ENCODE measurements at places on chromosomes 3 and 15.

DNA sequence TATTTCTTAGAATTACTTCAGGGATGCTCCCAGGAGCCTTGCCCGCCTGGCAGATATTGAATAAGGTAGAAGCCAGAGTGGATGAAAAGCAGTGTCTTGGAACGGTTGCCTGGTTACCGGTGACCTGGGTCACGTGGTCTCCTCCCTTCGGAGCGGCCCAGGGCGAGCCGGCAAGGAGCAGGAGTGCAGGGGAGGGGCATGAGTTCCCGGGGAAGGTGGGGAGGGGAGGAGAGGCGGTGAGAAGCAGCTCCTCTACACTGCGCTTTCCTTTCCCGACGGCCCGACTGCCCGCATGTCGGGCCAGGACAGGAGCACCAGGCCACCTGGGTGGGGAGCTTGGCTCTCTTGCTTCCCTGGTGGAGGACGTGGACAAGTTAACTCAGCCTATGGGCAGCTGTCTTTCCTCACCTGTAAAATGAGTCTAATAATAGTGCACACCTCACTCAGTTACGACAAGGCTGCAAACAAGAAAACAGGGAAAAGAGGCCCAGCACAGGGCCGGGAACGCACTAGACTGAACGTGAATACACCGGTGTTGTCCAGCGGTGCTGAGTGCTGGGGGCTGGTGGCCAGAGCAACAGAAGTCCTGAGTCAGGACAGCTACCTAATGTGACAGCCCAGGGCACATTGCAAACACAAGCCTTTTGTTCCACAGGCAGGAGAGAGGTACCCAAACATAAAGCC is 198.3 kb downstream of the ADAMTS9 start:
- no peak for DNase-seq

DNA sequence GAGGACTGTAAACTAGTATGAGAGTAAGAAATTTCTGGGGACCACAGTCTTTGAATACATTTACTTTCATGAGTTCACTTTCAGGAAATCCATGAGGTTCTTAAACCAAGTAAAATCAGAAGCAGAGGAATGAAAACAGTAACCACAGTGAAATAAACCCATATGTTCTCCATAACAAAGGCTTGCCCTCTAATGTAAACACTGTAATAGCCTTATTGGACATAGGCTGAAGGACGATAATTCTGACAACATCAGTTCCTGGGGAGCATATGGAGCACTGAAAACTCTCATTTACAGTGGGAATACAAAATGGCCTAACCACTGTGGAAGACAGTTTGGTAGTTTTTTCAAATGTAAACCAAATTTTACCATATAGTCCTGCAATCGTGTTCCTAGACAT is 965.8 kb downstream of the NSUN3 start:
- no peak for DNase-seq

GRCh38 chr3:146493221-146493620 is 23.9 kb upstream of the PLSCR2 start:
- DNase-seq = no peak

DNA sequence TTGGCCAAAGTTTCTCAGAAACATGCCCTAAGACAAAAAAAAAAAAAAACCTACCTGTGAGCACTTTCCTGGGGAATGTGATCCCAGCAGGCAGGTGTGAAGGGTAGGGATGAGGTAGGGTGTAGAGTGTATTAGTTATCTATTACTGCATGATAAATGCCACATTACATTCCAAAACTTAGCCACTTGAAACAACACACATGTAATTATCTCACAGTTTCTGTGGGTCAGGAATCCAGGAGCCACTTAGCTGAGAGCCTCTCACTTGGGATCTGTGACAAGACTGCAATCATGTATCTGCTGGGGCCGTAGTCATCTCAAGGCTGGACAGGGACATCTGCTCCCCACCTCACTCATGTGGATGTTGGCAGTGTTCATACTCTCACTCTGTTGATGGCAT is 18.9 kb upstream of the FBN1 start:
- no peak for DNase-seq

- DNase-seq = no peak
These were observed 267.2 kb downstream of the MFSD1 start for GRCh38 chr3:159069091-159069490.

DNA sequence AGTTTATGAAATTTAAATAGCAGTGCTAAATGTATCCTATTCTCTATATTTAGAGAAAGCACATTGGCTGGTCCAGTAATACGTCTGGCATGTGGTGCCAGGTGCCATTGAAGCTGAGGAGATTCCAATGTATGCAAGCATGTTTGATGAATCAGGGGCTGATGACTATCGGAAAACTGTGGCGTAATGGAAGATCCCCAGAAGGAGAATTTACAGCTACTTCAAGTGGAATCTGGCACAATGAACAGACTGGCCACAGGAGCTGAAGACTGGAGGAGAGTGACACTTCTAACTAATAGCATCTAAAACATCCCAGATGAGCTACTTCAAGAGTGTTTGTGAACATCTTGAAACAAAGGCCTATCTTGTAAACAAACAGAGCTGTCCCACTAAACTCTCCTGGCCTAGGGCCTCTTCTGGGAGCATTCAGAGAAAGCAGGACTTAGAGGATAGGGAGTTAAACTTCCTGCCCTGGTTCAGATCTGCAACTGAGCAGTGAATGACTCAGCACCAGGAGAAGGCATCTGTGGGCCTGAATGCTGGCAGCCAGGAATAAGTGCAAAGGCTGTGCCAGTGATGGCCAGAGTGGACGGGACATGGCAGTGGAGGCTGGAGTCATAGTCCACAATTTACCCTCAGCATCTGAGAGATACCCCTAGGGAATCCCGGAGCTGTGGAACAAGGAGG is 15.2 kb upstream of the ACTC1 start:
- peak; percentile 97 for DNase-seq

DNA sequence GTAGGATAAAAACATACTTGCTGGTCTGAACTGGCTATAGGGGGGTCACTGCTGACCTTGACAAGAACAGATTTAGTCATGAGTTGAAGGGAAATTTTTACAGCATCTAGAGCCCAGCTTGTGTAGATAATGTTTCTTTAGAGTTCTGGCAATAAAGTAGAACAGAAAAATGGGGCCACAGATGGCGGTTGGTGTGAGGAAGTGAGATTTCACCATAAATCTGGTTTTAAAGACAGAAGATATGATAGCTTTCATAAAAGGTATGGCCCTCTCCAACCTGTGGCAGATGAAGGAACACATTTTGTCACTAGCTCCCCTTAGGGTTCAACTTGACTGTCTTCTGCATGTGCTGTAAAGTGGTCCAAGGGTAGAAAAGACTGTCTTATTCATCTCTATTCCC is 24.3 kb upstream of the IMPDH2 start:
- no peak for DNase-seq

DNA sequence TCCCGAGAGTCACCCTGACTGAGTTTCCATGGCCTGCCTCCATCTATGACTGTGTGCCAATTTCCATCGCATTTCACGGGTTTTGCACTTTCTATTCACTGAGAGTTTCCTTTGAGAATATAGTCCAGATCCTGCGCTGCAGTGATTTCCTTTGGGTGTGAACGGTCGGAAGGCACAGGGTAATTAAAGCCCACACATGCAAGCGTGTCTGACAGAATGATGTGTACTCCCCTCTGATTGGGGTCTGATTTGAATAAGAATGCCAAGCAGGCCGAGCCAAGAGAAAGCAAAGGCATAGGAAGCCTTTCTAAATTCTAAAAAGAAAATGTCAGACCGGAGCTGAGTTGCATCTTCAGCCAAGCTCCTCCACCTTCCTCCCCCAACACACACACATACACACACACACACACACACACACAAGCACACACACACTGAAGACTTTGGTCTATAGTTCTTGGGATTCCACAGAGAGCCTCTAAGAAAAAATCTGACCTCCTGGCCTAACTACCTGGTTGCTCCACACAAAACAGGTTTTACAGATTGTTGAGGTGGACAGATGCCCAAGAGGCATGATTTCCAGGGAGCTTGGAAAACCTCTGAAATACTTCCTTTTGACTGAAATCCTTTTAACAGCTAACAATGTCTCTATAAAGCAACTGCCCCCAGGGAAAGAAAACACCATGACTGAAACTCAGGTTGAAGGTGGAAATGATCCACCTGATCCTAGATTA is 59.7 kb upstream of the LRRN1 start:
- no peak for DNase-seq

GRCh38 chr3:25049304-25049703 is 378.8 kb upstream of the RARB start:
- no peak for DNase-seq

GRCh38 chr3:32455609-32456428 is 46.8 kb downstream of the CMTM6 start:
- DNase-seq = no peak

GRCh38 chr15:75149867-75150709 is 51.6 kb upstream of the C15orf39 start:
- DNase-seq = peak; percentile 80

DNA sequence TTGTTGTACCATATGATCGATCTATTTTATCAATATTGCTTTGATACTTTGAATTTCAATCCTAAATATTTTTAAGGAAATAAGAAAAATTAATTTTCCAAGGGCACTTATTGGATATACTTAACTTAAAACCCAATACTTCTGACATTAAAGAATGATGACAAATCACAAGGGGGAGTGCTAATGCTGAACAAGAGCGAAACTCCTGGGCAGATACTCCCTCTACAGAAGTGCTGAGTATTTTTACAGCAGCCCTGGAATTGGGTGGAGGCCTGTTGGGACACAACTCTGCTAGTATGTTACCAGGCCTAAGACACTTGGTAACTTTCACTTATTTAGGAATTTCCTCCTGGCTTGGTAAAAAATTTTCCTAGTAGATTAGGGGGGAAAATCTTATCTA is 46.2 kb downstream of the DENND6A start:
- DNase-seq = peak; percentile 38
